ENCODE measurements at places on chromosomes 16 and 17. TPM values are rescaled to one million over a fixed set of nuclear protein-coding genes. Genes with fewer than 3 reads are reported as not detected.

DNA sequence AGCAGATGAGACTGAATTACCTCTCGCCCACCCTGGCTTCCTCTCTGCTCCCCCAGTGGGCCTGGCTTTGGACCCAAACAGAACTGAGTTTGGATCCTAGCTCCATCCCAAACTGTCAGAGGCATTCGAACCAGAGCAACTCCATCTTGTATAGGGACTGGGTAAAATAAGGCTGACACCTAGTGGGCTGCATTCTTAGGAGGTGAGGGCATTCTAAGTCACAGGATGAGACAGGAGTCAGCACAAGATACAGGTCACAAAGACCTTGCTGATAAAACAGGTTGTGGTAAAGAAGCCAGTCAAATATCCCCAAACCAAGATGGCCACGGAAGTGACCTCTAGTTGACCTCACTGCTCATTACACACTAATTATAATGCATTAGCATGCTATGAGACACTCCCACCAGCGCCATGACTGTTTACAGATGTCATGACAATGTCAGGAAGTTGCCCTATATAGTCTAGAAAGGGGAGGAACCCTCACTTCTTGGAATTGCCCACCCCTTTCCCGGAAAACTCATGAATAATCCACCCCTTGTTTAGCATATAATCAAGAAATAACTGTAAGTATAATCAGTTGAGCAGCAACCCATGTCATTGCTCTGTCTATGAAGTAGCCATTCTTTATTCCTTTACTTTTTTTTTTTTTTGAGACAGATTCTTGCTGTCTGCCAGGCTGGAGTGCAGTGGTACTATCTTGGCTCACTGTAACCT lies 44.4 kb downstream of the LYRM1 start:
- no peak for DNase-seq

CETP gene
- 10.9 TPM for polyA plus RNA-seq

DNA sequence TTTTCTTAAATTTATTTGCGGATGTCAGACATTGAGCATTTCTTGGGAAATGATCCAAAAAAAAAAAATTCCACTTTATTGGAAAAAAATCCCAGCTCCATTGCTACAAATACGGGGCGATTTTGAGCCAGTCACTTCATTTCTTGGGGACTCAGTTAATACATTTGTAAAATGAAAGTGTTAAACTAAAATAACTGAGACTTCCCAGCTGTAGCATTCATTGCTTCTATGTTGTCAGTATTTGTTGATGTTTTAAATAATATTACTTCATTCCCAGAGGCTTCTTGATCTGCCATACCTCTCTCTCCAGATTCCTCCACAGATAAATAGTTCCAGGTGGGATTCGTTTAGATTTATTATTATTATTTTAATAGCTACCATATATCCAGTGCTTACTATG lies 77.1 kb upstream of the HS3ST3A1 start:
- no peak for DNase-seq

RND2 gene
- 3.7 TPM for polyA plus RNA-seq

MYH2 gene
- polyA plus RNA-seq: not detected

DNA sequence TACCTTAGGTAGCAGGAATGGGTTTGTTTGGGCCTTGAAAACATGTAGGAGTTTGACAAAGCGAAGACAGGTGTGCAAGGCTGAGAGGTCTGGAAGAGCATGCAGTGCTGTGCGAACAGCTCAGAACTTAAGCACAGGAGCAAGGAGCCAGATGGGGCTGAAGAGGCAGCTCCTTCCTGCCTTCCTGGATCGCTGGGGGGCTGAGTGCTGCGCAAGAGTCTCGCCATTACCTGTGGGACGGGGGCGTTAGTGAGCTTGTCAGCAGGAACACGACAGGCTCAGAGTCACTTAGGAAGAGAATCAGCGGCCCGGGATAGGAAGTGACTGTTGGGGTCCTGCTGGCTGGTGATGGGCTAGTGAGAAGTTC lies 464 bp upstream of the MRM1 start:
- DNase-seq: no peak

GRCh38 chr16:1908983-1909382 lies 9.2 kb downstream of the HS3ST6 start:
- DNase-seq: no peak

GRCh38 chr17:61280338-61280737 lies 119.3 kb upstream of the TBX2 start:
- DNase-seq: no peak

ESRP2 gene
- 44.7 TPM for polyA plus RNA-seq

DNA sequence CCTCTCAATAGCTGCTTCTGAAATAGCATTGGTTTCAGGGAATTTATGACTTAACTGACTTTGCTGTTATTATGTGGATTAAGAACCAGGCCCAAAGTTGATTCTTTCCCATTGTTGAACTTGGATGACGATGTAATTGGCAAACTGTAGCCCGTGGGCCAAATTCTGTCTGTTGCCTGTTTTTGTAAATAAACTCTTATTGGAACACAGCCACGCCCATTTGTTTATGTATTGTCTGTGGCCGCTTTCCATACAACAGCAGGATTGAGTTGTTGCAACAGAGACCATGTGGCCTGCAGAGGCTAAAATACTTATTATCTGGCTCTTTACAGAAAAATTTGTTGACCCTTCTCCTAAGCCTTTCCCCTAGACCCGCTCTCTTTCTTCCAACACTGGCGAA lies 31.6 kb downstream of the NTN1 start:
- no peak for DNase-seq

- no peak for DNase-seq
Measured at GRCh38 chr17:279331-279730, 73.3 kb downstream of the RPH3AL start.

TP53TG3 gene
- not detected for polyA plus RNA-seq

KIF18B gene
- 9.9 TPM for polyA plus RNA-seq

ADORA2B gene
- 2.8 TPM for polyA plus RNA-seq

DNA sequence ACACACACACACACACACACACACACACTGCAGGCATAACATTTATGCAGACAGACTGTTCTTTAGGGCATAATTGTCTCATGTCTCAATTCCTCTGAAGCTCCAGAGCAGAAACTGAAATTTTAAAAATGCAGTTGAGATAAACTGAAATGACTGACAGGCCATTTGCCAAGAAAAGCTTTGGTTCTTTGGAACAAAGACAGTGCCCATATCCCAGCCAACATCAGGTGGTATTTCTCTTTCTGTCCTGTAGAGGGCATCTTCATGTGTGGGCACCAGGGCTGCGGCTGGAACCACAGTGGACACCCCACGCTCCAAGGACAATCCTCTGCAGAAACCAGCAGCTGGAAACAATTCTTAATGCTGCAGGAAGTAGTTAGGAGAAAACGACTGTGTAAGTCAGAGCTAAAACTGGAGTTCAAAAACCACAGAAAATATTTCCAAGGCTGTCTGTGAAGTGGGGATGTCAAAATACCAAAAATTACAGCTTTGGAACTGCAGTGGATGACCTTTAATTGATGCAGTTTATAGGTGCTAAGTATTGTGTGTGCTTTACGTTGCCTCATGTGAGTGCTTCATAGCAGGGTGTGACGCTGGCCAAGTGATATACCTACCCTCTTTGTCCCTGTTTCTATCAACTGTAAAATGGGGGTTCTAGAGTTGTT lies 10.6 kb upstream of the MEFV start:
- no peak for DNase-seq

DNA sequence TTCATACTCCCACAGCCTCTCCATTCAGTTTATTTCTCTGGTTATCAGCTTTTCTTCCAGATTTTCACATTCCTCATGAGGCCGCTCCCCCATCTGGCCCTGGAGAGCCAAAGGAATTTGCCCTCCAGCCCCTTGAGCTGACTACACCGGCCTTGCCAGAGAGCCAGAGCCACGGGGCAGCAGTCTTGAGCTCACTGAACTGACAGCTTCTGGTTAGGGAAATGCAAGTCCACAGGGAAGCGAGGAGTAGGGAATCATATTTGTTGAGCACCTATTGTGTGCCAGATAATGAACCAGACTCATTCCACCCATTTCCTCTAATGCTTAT lies 102.4 kb downstream of the ABCC12 start:
- no peak for DNase-seq

DNA sequence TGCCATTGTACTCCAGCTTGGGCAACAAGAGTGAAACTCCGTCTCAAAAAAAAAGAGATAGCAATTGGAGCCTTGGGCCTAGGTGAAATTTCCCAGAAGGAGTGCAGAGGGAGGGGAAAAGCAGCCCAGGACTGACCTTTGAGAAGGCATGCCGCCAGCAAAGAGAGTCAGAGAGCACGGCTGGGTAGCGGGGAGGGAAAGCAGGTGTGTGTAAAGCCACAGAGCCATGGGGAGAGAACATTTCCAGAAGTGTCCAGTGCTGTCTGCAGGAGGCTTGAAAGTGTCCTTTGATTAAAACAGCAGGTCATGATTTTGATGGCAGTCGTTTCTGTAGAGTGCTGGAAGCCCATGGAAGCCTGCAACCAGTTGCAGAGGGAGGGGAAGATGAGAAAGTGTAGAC lies 8.1 kb downstream of the C16orf54 start:
- no peak for DNase-seq

DNA sequence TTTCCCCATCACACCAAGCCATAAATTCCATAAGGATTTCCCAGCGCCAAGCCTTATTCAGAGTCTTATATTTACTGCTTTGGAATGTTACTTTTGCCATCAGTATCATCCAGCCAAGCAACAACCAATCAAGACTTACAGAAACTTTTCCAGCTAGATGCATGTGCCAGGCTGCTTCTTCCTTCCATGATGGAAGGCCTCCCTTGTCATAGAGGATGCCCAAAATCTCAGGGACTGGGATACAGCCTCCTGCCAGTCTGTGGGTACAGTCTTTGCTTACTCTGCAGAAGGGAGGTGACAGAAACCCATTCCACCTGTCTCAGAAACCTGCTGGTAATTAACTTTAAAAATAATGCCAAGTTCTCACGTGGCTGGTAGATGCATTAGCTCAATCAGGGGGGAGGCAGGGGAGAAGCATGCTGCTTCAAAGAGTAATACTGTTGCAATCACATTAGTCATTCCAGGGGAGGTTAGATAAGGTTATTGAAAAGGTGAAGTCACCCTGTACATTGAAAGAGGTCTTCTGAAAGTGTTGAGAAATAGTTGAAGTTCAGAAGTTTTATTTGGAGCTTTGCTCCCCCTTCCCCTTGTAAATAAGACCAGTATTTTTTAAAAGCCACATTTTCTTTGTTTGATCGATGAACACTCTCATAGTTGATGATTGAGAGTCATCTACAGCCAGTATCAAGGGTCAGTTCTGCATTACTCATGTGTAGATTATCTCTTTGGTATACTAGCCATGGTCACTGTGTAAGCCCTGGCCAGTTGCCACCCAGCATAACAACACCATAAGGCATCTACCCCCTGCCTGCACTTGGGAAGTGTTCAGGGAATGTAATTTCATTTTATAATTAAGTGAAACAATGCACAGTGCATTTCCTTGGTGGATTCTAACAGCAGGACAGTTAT lies 22.2 kb downstream of the HLF start:
- DNase-seq: no peak

DNA sequence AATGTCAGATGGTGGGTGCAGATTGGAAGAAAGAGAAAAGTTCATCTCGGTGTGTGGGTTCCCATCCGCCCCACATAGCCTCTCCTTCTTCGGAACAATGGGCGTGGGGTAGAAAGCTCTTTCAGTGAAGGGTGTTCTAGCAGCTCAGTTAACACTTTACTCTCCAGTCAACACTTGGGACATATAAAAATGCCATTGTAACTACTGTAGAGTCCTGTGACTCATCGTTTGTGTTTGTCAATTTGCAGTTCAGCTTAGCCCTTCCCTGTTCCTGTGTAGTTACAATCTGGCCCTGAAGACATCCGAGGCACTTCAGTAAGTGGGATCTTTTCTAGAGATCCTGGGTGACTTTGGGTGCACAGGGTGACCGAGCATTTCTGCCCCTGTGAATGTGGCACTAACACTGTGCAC lies 11.5 kb upstream of the CLEC18C start:
- no peak for DNase-seq

- no peak for DNase-seq
Measured at GRCh38 chr16:1979271-1980029, 1.8 kb downstream of the NOXO1 start.

NDE1 gene
- polyA plus RNA-seq: 41.5 TPM

DNA sequence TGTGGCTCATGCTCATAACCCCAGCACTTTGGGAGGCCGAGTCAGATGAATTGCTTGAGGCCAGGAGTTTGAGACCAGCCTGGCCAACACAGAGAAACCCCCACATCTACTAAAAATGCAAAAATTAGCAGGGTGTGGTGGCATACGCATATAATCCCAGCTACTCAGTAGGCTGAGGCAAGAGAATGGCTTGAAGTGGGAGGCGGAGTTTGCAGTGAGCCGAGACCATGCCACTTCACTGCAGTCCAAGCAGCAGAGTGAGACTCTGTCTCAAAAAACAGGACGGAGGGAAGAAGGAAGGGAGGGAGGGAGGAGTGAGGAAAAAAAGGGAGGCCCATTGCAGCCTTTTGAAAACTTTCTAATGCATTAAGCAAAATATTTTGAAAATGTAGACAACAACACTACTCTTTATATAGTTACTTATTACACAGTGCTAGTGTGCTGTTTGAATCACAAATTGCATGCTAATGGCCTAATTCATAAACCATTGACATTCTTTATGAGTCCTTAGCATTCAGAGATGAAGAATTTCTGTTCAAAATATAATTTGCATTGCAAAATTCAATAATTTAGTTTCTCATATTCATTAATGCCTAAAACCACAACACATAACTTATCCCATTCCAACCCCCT lies 59.4 kb downstream of the TMEM114 start:
- no peak for DNase-seq

DNA sequence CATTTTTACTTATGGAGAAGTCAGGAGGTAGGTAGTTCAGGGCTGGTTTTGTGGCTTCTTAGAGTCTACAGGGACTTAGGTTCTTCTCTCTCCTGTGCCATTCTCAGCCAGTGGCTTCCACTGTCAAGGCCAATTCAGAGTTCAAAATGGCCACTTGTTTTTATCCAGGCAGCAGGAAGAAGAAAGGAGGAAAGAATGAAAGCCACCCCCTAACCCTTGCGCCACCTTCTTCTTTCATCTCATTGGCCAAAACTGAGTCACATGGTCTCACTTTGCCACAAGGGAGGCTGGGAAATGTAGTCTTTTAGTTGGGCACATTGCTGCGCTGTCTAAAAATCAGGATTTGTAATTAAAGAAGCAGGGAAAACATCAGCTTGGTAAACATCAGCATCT lies 60.8 kb upstream of the MED9 start:
- no peak for DNase-seq

GRCh38 chr17:59825533-59826322 lies 67.0 kb downstream of the TUBD1 start:
- no peak for DNase-seq

BAIAP3 gene
- polyA plus RNA-seq: 0.91 TPM

TMEM114 gene
- not detected for polyA plus RNA-seq

DNA sequence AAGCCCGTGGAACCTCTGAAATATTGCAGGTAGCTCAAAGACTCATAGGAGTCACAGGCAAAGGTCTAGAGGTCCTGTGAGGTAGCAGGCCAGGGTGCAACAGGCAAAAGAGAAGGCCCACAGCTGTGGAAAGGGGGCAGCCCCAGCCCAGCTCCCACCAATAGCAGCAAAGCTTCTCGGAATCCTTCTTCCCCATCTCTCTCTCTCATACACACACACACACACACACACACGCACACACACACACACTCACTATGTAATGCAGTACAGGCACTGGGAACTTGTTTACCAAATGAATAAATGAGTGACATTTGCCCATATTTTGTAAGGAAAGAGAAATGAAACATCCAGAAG lies 16.8 kb upstream of the SUPT4H1 start:
- no peak for DNase-seq

- DNase-seq: no peak
Measured at GRCh38 chr16:50146479-50147435, 6.3 kb upstream of the TENT4B start.

C16orf89 gene
- polyA plus RNA-seq: 6.7 TPM
